ENCODE measurements at places on chromosomes 2 and 18. TPM values are rescaled to one million over a fixed set of nuclear protein-coding genes. Genes with fewer than 3 reads are reported as not detected.

DNA sequence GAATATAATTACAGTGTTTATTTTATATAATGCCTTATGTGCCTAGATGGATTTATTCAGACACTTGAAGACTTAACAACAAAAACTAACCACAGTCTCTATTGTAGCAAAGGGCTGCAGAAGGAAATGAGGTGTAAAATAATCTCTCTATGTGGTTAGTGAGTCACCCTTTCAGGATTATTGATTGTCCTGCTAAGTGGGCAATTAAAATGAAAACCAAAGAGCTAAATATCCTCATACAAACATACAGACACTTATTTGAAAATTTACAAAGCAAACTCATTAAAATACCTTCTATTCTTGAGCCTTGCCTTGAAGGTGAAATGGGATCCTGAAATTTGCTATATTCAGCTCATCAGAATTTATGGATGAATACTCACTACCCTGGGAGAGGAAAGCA, 27.7 kb upstream of the DCC start:
- no peaks in the 10 kb centered on the region for H3K27me3 ChIP-seq
- no peaks in the 10 kb centered on the region for H3K36me3 ChIP-seq
- no peak overlapping the region for H3K27ac ChIP-seq
- H3K4me1 ChIP-seq = peaks cover 11% of the 10 kb centered on the region
- no peak for DNase-seq

DNA sequence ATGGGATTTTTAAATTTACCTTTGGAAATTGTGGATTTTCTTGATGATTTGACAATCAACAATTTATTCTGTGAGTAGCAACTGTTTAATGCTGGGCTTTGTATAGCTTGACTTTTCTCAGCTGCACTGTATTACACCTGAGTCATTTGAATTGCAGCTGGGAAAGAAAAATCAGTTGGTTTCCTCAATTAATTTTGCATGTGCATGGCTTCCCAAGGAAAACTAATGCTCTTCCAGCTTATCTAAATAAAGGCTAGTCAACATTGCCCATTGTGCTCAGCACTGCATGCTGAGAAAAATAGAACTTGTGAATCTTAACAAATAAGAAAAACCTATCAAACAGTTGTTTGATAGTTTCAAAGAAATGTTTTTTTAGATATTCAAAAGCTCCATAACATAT, 268.3 kb upstream of the CDH20 start:
- H3K4me1 ChIP-seq = no peaks in the 10 kb centered on the region
- no peak for DNase-seq

DNA sequence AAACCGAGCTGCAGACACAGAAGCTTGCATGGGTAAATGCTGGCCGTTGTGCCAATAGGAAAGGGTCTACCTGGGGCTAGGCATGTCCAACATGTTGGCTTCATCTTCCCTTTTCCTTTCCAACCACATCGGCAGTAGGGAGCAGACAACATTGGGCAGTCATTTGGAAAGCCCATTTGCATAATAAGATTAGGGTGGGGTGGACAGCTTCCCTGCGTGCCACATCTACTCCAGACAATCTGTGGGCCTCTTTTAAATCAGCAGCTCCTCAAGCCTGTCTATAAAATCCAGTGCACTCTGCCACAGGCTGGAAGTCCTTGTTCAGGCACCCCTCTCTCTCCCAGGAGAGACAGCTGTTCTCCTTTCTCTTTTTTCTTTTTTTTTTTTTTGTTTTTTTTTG, 203.6 kb upstream of the KYNU start:
- no peaks in the 10 kb centered on the region for H3K27me3 ChIP-seq
- no peaks in the 10 kb centered on the region for H3K4me1 ChIP-seq
- no peak overlapping the region for H3K27ac ChIP-seq
- H3K4me3 ChIP-seq = no peak overlapping the region
- no peak for DNase-seq

- DNase-seq = no peak
- no peaks in the 10 kb centered on the region for H3K36me3 ChIP-seq
- no peak overlapping the region for H3K27ac ChIP-seq
- H3K27me3 ChIP-seq = no peaks in the 10 kb centered on the region
Observed at GRCh38 chr2:149394864-149395263, 64.5 kb downstream of the LYPD6 start.

DNA sequence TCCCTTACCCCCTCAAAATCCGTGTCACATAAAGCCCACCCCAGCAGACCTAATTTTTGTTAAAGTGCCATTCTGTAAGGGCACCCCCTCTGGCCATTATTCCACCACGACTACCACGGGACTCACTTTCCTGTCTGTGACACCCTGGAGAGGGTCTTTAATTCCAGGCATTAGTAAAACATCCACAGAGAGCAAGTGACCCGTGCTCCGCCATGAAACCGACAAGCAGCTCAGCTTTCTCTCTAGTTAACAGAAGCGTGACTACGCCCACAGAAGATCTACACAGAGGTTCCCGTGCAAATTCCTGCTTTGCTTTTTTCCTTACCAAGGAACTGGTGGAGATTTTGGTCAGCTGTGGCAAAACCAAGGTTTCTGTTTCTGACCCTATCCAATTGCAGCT, 4.4 kb downstream of the SIGLEC15 start:
- peak overlapping the region; percentile 70 for H3K27ac ChIP-seq
- no peaks in the 10 kb centered on the region for H3K36me3 ChIP-seq
- H3K4me1 ChIP-seq = peaks cover 43% of the 10 kb centered on the region
- no peak for DNase-seq
- no peak overlapping the region for H3K4me3 ChIP-seq
- H3K27me3 ChIP-seq = peaks cover 4% of the 10 kb centered on the region

DNA sequence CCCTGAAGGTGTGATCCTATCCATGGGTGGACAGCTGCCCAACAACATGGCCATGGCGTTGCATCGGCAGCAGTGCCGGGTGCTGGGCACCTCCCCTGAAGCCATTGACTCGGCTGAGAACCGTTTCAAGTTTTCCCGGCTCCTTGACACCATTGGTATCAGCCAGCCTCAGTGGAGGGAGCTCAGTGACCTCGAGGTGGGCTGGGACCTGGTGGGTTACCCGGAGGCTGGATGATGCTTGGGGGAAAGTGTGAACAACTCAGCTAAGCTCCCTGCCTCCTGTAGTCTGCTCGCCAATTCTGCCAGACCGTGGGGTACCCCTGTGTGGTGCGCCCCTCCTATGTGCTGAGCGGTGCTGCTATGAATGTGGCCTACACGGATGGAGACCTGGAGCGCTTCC, 16.2 kb downstream of the CAD start:
- H3K27ac ChIP-seq = no peak overlapping the region
- DNase-seq = no peak
- H3K36me3 ChIP-seq = peaks cover 81% of the 10 kb centered on the region
- no peaks in the 10 kb centered on the region for H3K4me1 ChIP-seq

DNA sequence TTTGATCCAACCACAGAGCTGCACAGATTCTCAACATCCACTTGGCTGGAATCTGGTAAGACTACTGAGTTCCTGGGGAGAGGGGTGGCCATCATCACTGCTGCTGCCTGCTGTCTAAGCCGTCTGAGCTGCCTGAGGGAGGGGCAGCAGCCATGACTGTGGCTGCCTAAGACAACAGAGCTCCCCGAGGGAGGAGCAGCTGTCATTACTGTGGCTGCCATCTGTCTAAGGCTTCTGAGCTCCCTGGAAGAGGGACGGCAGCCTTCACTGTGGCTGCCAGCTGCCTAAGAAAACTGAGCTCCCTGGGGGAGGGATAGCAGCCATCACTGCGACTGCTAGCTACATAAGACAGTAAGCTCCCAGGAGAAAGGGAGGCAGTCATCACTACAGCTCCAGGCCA, 584.4 kb downstream of the NR4A2 start:
- H3K27me3 ChIP-seq = no peaks in the 10 kb centered on the region
- no peak overlapping the region for H3K4me3 ChIP-seq
- H3K4me1 ChIP-seq = no peaks in the 10 kb centered on the region
- H3K36me3 ChIP-seq = no peaks in the 10 kb centered on the region
- no peak overlapping the region for H3K27ac ChIP-seq

GRCh38 chr2:134169788-134170187, 84.1 kb upstream of the MGAT5 start:
- H3K4me3 ChIP-seq = no peak overlapping the region
- no peaks in the 10 kb centered on the region for H3K27me3 ChIP-seq
- H3K27ac ChIP-seq = no peak overlapping the region
- no peaks in the 10 kb centered on the region for H3K36me3 ChIP-seq
- no peak for DNase-seq

DNA sequence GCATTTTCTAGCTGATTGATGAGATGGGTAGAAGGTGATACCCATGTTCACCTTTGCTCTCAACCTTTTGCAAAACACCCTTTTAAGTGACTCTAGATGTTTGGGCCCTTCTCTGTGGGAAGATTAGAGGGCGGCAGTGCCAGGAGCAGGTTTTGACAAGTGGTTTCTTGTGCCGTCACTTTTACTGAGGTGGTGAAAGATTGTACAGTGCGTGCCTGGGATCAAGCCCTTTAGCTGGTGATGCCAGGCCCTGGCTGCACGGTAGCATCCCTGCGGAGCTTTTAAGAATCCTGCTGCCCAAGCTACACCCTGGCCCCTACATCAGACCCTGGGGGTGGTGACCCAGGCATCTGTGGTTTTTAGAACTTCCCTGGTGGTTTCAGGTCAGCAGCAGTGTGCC, 29.1 kb downstream of the MTCL1 start:
- H3K36me3 ChIP-seq = no peaks in the 10 kb centered on the region
- H3K4me3 ChIP-seq = no peak overlapping the region
- H3K27ac ChIP-seq = no peak overlapping the region
- no peak for DNase-seq
- no peaks in the 10 kb centered on the region for H3K27me3 ChIP-seq

DNA sequence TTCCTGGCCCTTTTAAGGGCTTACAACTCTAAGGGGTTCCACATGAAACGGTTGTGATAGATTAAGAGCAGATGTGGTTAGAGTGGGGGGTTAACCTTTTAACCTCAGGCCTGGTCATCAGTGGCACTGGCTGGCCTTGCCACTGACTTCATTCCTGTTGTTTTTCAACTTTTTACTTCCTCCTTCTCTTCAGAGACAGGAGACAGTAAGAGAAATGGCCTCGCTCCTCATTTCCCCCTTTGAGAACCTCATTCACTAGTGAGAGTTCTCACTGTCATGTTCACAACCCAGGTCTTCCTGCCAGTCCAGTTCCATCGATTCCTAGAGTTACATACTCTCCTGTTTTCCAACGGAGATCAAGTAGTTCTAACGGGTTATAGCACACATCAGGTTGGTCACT, 101.6 kb upstream of the SLC1A4 start:
- H3K4me1 ChIP-seq = no peaks in the 10 kb centered on the region
- no peaks in the 10 kb centered on the region for H3K36me3 ChIP-seq
- H3K4me3 ChIP-seq = no peak overlapping the region
- H3K27me3 ChIP-seq = no peaks in the 10 kb centered on the region
- no peak for DNase-seq

Gene ANTXR1
- 5.8 TPM for polyA plus RNA-seq

Gene MATN3
- 0.87 TPM for polyA plus RNA-seq

Gene SPAST
- polyA plus RNA-seq = 2.4 TPM

Gene CTAGE1
- not detected for polyA plus RNA-seq

Gene COL3A1
- 87.2 TPM for polyA plus RNA-seq
